T1000 (cell line): ENCODE measurements at places on chromosomes 13 and 19.

DNA sequence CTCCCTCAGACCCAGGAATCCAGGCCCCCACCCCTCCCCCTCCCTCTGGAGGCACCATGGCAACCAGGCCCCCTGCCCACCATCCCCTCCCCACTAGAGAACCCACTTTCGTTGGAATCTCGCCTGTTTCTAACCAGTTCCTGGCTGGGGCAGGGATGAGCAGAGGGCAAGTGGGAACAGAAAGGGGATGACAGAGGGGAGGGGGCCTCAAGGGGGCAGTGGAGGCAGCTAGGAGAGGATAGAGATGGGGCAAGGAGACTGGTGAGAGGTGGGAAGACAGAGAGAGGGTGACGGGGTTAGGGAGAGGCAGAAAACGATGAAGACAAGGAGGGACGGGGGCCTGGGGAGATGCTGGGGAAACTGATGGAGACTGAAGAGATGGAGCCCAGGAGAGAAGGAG is 586 bp upstream of the C19orf81 start:
- DNase-seq = no peak

DNA sequence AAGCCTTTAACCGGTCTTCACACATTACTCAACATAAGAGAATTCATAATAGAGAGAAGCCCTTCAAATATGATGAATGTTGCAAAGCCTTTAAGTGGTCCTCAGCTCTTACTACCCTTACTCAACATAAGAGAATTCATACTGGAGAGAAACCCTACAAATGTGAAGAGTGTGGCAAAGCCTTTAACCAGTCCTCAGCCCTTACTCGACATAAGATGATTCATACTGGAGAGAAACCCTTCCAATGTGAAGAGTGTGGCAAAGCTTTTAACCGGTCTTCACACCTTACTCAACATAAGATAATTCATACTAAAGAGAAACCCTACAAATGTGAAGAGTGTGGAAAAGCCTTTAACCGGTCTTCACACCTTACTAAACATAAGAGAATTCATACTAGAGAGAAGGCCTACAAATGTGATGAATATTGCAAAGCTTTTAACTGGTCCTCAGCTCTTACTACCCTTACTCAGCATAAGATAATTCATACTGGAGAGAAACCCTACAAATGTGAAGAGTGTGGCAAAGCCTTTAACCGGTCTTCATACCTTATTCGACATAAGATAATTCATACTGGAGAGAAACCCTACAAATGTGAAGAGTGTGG is 36.4 kb downstream of the ZNF257 start:
- no peak for DNase-seq

- no peak for DNase-seq
These were observed 463 bp downstream of the PCSK4 start for GRCh38 chr19:1489463-1490310.

- no peak for DNase-seq
These were observed 1.4 kb upstream of the FCHO1 start for GRCh38 chr19:17749912-17750317.

GRCh38 chr13:113942591-113943103 is 31.2 kb downstream of the C13orf46 start:
- DNase-seq = no peak
